ENCODE measurements at places on chromosomes 11 and 22.
A peak's percentile ranks its signal among the peaks of the same experiment; 100 is the strongest.

DNA sequence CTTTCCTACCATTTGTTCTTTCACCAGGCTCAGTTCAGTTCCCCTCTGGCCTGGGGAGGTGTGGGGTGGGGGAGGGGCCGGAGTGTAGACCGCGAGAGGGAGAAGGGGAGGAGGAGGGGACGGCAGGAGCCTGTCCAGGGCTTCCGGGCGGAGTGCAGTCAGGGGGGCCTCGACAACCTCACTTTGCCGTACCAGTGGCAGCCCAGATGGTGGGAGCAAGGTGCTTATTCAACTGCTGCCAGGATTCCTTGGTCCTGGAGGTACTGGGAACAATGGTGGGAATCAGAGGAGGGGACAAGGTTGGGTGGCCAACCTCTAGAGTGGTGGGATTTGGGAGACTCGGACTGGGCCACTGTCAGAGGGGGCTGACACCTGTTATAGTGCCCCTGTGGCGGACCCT lies 1.2 kb downstream of the BACE1 start:
- no peak for DNase-seq

GRCh38 chr22:37607935-37608476 lies 628 bp upstream of the GGA1 start:
- DNase-seq: no peak

DNA sequence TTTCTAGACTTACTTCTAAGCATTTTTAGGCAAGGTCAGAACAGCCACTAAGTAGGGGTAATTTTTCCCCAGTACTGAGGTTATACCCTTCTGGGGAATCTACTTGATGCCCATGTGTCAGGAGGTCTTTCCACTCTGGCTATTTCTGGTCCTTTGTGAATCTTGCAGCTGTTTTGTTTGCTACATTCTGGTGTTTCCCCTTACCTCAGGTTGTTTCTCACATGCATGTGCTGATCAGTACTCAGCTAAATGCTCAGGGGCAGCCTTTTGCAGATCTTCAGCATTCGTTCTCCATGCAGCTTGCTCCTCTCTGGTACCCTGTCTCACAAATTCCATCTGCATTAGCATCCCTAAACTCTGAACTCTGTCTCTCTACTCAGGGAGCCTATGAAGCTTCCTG lies 303.6 kb downstream of the SOX6 start:
- DNase-seq: no peak

DNA sequence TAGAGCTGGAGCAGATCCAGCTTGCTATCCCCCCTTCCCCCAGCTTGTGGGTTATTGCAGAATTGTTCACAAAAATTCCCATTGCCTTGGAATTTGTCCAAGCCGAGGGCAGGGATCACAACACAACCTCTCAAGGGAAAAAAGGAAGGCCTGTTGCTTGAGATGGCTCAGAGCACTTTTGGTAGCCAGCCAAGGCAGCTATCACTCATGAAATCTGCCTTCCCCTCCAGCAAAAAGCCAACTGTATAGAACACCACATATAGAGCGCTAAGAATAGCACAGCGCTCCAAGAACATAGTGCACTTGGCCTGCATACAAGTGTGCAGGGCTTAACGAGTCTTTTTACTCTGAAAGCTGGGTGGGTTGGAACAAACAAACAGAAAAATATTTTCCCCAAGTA lies 46.2 kb downstream of the FAM83F start:
- peak; percentile 85 for DNase-seq

DNA sequence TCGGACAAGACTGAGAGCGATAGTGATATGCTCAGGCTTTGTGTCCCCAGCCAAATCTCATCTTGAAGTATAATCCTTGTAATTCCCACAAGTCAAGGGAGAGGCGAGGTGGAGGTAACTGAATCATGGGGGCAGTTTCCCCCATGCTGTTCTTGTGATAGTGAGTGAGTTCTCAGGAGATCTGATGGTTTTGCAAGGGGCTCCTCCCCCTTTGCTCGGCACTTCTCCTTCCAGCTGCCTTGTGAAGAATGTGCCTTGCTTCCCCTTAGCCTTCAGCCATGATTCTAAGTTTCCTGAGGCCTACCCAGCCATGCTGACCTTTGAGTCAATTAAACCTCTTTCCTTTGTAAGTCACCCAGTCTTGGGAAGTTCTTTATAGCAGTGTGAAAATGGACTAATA lies 7.5 kb upstream of the FOLR2 start:
- no peak for DNase-seq

GRCh38 chr11:65300621-65301275 lies 13.9 kb upstream of the CDC42EP2 start:
- DNase-seq: no peak

DNA sequence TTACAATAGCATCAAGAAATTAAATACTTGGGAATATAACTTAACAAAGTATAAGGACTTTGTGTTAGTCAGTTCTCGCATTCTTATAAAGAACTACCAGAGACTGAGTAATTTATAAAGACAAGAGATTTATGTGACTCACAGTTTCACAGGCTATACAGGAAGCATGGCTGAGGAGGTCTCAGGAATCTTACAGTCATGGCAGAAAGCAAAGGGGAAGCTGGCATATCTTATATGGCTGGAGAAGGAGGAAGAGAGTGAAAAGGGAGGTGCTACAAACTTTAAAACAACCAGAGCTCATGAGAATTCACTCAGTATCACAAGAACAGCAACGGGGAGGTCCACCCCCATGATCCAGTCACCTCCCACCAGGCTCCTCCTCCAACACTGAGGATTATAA lies 32.0 kb upstream of the CCDC134 start:
- DNase-seq: no peak

- no peak for DNase-seq
Measured at GRCh38 chr11:133153031-133153430, 379.3 kb downstream of the OPCML start.

DNA sequence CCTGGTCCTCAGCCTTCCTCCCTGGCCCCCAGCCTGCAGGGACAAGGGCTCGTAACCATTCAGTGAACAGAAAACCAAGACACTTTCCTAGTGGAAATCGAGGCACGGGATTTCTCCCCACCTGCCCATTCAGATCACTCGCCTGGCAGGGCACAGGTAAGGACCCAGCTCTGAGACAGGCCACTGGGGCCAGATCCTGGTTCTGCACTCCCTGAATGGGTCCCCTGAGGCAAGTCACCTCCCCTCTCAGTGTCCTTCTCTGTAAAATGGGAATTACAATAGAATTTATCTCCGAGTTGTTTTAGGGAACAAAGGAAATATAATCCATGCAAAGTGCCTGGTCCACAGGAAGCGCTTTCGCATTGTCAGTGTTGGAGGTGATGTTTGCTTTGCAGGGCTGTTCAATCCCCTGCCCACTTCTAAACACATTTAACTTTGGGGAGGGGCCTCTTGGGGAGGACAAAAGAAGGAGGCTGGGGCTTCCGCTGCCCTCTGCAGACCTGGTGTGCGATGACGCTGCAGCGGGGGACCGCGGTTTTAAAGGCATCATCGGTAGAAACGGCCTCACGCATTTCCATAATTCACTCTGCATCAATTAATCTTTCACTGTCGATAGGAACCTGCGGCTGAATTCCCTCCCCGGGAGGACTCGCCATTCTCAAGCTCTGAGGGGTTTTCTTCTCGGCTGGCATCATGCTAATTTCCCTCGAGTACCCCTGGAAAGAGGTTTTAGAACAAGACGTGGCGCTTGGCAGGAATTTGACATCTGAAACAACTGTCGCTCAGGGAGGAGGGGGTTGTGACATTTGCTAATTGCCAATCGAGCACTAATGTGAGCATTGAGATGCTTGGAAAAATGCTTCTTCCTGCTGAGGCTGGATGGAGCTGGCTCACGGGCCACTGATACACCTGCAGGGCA lies 70.4 kb upstream of the FGF3 start:
- DNase-seq: no peak

GRCh38 chr11:125517116-125517770 lies 21.2 kb upstream of the FEZ1 start:
- DNase-seq: peak; percentile 51

DNA sequence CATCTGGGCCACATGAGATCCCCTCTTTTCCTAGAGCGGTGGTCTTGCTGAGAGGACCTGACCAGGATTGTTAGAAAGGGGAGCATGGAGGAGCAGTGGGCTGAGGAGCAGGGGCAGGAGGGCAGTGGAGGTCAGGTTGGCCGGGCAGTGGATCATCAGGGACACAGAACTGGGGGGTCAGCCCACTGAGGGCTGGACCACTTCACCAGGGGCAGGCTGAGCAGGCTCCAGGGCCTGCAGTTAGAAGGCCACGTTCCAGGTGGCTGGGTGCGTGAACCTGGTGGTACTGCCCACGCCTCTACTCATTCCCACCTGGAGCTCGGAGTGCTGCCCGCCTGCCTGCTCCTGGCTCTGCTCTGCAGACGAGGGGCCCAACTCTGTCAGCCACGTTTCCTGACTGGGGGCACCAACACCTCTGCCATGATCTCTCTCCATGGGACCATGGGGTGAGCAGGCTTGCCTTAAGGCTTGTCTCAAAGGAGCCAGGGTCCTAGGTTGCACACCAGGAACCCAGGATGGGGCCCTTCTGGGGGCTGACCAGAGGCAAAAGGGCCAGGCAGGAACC lies 9.7 kb downstream of the MRGPRF start:
- no peak for DNase-seq

DNA sequence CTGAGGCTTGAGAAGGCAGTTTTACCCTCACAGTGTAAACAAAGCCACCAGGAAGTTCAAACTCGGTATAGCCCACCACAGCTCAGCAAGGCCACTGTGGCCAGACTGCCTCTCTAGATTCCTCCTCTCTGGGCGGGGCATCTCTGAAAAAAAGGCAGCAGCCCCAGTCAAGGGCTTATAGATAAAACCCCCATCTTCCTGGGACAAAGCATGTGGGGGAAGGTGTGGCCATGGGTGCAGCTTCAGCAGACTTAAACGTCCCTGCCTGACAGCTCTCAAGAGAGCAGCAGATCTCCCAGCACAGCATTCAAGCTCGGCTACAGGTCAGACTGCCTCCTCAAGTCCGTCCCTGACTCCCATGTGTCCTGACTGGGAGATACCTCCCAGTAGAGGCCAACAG lies 69.7 kb downstream of the TTC28 start:
- no peak for DNase-seq

GRCh38 chr11:72759468-72759985 lies 7.3 kb upstream of the ARAP1 start:
- no peak for DNase-seq
